ENCODE measurements at places on chromosomes 11 and 22.

GRCh38 chr11:121427400-121427744 is 24.7 kb upstream of the SORL1 start:
- no peak for DNase-seq

DNA sequence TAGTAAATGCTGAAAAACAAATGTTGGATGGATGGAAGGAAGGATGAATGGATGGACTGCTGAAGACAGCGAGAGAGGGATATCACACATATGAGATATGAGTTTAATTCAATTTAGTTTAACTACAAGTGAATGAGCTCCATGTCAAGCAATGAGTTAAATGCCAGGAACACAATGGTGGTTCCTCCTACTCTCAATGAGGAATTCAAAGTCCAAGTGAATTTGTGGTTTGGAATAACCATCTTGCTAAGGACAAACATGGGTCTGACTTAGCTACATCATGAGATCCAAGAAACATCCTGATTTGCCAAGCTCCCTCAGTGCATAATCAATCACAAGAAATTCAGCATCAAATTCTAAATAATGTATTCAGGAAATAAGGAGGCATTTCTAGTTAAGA is 26.1 kb upstream of the PPP2R1B start:
- DNase-seq = no peak

DNA sequence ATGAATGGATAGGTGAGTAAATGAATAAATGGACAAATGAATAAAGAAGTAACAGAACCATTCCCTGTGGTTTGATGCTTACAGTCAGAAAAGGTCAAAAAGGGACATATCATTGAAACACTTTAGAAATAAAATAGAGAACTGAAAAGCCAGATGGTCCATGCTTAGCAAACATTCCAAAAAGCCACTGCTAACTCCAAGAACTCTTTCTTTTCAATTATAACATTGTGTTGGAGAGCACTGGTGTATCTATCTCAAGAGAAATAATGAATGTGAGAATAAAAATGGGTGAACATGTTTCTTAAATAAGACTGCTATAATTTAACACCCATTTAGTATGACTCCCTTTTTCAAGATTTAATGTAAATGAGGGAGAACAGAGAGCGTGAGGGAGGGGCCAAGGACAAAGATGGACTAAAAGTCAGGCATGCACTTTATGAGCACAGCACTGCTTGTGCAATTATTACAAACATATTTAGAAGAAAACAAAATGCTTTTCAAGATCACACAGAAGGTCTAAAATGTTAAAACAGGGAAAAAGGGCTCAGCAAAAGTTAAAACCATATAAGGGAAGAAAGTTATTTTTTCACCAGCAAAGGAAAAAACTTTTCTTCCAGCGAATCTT is 224.3 kb upstream of the PITPNB start:
- DNase-seq = no peak

- no peak for DNase-seq
Measured at GRCh38 chr11:98180511-98180910, 840.2 kb upstream of the CNTN5 start.

GRCh38 chr22:19167106-19167869 is 11.2 kb downstream of the SLC25A1 start:
- DNase-seq = no peak

- DNase-seq = no peak
Measured at GRCh38 chr11:128822130-128822529, 45.0 kb downstream of the KCNJ1 start.

- no peak for DNase-seq
Measured at GRCh38 chr11:35632301-35632700, 14.0 kb downstream of the FJX1 start.
